Hematopoietic multipotent progenitor cell (in vitro differentiated cells): ENCODE measurements at places on chromosomes 12 and 14.

DNA sequence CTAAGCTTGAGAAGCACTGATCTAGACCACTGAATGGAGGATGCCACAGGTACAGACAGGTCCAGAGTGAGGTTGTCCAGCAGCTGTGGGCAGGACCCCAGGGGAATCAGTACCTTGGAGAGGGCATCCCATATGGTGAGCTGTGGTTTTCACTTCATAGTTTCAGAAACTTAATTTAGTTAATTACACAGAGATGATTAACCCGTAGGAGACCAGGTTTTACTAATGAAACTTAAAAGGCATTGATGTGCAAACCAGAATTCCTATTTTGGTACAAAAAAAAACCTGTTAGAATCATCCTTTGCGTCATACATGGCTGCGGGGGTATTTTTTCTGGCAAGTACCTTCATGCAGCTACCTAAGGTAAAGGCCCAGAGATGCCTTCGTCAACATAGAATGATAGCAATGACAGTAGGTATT is 159.3 kb downstream of the DACT1 start:
- no peak for DNase-seq

DNA sequence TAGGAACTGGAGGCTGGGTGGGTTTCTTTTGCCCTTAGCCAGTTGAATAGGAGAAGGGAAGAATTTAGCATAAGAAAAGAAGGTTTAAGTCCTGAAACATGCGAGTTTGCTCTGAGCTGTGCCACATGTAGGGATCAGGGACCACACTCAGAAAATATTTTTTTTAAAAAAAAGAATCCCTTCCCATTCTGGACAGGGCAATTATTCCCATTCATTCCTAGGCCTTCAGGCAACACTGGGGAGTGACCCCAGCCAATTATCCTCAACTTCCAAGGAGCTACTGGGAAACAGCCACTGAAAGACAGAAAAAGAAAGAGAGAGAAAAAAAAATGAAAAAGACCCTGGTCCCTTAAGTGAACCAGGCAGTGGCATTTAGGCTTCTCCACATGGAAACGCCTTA is 115.1 kb downstream of the RIN3 start:
- DNase-seq: no peak

DNA sequence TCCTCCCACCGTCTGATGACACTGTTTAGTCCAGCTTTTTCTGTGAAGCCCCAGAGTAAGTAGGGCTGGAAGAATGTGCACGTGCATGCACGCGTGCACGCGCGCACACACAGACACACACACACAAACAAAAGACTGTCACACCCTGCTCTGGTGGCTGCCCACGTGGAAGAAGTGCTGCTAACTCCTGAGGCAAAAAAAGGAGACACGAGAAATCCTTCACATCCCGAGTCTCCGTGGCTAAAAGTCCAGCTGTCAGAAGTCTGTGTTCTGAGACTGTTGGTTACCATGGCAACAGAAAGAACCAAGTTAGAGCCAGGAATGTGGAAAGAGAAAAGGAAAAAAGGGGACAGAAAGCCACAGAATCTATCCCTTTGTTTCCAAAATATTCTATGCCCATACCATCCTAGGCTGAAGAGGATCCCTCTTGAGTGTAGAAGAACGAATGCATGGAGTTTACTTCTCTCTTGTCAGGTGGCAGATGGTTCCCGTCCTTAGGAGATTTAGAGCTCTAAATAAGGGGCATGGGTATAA is 1.6 kb upstream of the C12orf71 start:
- no peak for DNase-seq

GRCh38 chr12:131066207-131066885 is 112.6 kb downstream of the ADGRD1 start:
- no peak for DNase-seq

DNA sequence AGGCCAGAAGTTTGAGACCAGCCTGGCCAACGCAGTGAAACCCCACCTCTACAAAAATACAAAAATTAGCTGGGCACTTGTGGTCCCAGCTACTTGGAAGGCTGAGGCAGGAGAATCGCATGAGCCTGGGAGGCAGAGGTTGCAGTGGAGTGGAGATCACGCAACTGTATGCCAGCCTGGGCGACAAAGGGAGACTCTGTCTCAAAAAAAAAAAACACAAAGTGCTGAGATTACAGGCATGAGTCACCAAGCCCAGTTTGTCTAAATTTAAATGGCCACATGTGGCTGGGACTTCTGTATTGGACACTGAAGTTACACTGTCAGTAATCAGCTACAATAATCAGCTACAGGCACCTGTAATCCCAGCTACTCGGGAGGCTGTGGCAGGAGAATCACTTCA is 100.9 kb upstream of the AEBP2 start:
- no peak for DNase-seq
